ENCODE measurements at places on chromosomes 6 and 20.

DNA sequence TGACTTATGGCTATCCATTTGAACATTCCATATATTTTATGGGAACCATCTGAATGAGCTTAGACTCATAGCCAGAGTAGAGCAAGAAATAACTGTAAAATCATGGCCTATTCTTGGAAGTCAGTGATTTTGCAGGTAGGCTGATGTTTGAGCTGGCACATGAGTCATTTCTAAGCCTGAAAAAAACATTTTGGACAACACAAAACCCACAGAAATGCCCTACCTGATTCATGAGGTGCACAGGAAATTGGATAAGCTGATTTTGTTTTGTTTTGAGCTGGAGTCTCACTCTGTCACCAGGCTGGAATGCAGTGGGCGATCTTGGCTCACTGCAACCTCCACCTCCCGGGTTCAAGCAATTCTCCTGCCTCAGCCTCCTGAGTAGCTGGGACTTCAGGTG, 443.0 kb downstream of the PKHD1 start:
- DNase-seq, result no peak

- no peak for DNase-seq
These were observed 363.9 kb downstream of the PREX1 start for GRCh38 chr20:48463916-48464315.

DNA sequence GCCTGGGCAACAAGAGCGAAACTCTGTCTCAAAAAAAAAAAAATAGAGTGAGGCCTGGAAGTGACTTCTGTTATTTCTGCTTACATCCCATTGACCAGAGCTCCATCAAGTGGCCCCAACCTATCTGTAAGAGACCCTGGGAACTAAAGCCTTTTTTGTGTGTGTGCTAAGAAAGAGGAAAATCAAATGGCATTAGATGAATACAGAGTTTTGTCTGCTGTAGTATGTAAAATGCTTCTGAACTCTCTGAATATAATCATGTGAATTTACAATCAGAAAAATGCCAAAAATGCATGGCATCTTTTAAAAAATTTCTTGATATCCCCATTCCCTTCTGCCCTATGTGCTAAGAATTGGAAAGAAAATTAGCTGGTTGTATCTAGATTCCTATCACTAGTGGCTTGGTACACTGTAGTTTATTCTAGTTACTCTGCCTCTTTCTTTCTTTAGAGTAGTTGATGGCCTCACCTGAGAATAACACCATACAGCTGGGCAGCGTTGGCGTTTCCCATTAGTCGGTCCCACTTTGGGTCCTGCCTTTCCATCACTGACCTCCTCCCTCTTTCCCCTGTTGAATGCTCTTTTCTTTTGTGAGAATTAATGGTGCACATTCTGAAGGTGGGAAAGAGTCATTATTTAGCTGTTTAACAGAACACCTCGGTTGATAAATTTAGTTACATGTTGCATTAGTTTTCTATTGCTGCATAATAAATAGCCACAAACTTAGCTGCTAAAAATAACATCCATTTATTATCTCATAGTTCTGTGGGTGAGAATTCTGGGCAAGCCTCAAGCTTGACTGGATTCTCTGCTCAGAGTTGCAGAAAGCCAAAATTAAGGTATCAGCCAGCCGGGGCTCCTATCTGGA, 38.2 kb downstream of the SAMD5 start:
- DNase-seq, result no peak

DNA sequence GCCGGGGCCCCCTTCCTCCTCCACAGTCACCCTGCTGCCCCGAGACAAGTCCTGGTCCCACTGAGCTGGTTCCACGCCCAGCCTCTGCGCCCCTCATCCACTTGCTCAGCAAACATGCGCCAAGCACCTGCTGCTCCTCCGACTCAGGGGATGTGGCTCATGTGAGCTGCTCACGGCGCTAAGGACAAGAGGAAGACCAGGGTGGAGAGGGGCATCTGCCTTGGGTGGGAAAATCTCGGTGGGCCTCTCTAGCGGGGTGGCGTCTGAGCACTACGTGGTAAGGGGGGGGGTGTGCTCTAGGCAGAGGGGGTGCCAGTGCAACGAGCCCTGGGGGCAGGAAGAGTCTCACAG, 4.5 kb downstream of the LAMA5 start:
- no peak for DNase-seq

GRCh38 chr6:89630488-89630887, 8.1 kb downstream of the LYRM2 start:
- DNase-seq, result no peak

DNA sequence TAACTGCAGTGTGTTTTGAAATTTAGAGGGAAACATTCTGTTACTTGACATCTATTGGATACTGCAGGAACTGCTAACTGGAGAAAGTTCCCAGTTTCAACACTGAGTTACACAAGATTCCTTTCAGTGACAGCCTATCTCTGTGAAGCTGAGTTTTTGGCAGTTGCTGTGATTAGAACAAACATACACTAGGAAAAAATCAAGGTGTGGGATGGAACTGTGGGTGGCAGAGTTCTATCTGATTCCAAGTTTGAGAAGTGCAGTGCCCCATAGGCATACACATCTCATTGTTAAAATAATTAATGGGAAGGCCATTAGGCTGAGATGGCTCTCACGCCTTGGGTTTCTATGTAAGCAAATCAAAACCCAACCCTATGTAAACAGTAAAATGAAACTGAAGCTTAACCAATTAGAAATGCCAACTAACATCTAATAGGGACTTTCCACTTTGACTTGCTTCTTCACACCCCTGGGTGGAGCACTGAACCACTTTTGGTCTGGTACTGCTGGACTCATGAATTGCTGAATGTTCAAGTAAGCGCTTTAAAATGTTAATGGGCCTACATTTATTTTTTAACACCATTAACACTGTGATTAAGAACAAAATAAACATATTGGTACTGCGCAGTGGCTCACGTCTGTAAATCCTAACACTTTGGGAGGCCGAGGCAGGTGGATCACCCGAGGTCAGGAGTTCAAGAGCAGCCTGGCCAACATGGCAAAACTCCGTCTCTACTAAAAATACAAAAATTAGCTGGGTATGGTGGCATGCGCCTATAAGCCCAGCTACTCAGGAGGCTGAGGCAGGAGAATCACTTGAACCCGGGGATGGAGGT, 55.2 kb upstream of the TBC1D7 start:
- no peak for DNase-seq

GRCh38 chr6:163926642-163927041, 512.1 kb downstream of the QKI start:
- DNase-seq, result peak; percentile 65

GRCh38 chr6:155219858-155220301, 43.9 kb upstream of the CLDN20 start:
- peak; percentile 58 for DNase-seq

DNA sequence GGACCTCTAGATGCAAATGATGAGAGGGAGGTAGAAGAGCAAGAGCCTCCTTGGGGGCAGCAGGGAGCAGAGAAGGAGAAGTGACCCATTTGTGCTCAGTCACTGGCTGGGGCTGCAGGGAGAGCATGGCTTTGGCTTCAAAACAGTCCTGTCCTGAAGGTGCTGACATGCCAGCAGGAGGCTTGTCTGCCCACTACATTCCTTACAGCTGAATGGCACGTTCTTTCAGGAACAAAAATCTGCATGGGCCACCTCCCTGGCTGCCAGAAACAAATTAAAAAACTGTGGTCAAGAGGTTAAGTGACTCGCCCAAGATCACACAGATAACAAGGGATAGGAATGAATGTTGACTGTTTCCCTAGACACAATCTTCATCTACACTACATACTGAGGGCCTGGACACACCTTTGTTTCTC, 188.8 kb downstream of the HIVEP2 start:
- no peak for DNase-seq

DNA sequence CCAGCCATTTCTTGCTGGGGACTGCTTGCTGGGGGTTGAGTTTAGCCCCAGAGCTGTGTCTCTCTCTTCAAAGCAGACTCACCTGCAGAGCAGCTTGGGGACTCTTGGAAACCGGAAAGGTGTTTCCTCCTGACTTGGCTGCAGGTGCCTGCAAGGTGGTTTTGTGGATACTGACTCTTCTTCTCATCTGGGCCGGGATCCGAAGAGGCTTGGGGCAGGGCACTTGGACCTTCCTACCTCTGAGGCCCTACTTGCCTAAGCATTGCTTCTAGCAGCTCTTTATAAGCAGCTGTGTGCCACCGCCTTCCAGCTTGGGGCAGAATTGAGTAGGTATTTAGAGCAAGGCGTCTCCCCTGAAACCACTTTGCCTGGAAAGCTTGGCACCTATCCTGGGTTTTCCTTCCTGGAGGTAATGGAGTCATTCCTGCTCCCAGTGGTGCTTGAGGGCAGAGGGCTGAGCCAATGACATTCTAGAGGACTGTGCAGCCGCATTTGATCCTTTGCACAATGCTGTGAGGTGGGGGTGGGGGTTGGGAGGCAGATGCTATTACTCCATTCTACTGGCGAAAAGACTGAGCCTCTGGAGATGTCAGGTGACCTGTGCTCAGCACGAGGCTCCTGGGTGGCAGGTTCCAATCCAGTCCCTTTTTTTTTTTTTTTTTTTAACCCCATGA, 3.4 kb upstream of the CTSZ start:
- no peak for DNase-seq

- DNase-seq, result no peak
These were observed 69.0 kb upstream of the CD93 start for GRCh38 chr20:23155141-23155590.

GRCh38 chr6:158805698-158806377, 13.3 kb downstream of the EZR start:
- DNase-seq, result no peak

DNA sequence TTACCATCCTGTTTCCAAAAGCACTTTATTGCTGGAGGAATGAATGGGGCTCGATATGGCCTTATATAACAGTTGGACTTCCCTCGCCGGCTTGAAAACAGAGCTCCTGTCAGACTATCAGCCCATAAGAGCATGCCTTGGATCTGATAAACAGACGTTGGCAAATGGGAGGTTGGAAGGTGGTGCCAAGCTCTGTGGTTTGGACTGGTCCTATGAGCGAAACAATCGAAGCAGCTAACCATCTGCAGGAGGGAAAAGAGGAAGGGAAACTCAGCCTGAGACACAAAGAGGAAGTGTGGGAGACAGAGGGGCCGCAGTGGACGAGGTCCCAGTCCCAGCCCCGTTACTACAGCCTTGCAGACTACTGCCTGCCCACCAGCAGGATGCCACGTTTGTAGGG, 92.9 kb downstream of the TFAP2C start:
- no peak for DNase-seq
